ENCODE measurements at places on chromosomes 4 and X.

DNA sequence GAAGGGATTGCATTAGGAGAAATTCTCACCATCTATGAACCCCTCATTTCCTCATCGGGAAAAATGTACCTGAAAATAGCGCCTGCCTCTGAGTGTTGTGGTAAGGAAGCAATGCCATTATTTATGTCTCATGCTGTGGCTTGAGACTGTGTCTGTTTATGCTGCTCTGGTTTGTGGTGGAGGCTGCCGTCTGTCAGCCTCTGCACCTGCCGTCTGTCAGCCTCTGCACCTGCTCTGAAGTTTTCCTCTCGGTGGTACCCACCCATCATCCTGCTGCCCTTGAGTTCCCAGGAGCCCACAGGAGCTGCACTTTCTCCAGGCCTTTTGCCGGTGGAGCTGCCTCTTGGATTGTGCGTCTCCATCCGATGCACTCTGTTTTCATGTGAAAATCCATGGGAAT lies 68.5 kb upstream of the PPP2R3B start:
- DNase-seq, result no peak

DNA sequence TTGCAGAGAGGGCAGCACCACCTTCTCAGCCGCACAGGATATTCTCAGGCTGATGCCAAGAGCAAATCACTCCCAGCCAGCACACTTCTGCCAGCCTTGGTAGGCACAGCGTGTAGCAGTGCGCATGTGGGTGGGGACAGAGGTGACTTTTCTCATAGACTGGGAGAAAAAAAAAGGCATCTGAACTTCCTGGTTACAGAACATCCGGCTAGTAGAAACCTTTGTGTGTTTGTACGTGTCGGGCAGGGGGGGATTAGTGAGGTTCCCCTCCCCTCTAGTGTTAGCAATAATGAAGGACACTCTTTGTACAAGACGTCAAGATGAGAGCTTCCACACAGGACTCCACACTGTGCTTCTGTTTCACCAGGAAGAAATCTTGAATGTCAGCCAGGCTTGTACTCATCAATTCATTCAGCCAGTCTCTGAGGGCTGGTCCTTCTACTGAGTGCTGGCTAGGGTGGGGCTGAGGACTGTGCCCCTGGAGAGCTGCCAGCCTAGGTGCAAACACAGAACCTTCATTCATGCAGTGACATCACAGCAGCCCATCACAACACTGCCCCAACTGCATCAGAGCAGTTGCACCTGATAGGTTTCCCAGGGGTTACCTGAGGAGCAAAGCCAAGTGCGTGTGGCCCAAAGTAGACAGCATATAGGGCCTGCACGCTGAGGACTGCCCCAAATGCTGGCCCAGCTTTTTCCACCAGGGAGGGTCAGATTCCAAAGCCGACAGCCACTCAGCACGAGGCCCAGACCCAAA lies 34.7 kb downstream of the SLC25A5 start:
- DNase-seq, result no peak

DNA sequence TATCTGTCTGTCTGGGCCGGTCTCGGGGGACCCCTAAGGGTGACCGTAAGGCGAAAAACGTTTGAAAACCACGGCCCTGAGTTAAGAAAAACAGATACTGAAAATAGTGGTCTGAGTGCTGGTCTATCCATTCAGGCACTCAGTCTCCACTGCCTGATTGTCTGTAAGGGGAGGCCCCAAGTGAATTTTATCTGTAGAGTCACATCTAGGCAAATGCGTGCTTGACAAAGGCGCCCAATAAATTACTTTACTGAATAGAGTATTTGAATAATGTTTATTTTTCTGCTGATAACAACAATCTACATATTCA lies 465 bp downstream of the HNRNPH2 start:
- DNase-seq, result no peak

GRCh38 chr4:181659876-181660275 lies 583.3 kb upstream of the TENM3 start:
- DNase-seq, result no peak

GRCh38 chr4:77104791-77105540 lies 29.2 kb upstream of the CCNI start:
- no peak for DNase-seq

GRCh38 chr4:150010525-150011126 lies 67.6 kb upstream of the DCLK2 start:
- DNase-seq, result peak; percentile 15

DNA sequence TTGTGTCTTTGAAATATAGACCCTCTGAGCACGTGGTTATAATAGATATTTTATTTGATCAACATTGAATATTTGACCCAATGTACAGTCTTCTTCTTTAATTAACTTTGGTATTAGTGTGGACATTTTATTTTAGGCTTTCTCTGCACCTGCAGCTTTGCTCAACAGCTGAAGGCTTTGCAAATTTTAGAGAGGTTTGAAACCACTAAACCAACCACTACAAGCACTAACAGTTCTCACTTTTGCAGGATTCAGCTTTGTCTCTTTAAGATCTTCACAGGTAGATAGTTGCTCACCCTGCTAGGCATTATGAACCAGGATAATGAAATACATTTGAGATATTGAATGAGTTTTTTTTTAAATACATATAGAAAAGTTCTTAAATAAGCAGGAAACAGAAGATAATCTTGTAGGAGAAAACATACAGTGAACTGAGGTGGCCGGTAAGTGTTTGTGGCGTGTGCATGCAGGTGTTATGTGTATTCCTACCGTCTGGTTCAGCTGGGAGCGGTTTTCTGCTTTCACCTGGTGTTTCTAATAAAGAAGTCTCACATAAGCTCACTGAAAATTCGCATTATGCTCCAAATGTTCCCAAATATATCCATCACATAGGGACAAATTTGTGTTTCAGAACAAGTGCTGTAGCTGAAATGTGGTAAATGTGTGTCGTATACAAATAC lies 1508.3 kb upstream of the TENM3 start:
- no peak for DNase-seq

DNA sequence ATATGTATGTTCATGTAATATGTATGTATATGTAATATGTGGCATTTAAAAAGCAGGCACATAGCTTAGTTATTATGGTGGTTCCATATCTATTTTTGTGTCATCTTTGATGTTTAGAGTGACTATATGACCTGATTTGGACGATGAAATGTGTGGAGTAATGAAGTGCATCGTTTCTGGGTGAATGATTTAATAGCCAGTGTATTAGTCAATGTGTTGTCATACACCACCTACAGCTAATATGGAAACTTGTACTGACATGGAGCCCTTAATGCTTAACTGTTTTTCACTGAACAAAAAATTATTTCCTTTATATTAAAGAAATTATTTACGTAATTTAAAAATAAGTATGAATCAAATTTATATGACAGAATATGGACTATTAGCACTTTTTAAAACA lies 292.3 kb upstream of the FSTL5 start:
- no peak for DNase-seq

DNA sequence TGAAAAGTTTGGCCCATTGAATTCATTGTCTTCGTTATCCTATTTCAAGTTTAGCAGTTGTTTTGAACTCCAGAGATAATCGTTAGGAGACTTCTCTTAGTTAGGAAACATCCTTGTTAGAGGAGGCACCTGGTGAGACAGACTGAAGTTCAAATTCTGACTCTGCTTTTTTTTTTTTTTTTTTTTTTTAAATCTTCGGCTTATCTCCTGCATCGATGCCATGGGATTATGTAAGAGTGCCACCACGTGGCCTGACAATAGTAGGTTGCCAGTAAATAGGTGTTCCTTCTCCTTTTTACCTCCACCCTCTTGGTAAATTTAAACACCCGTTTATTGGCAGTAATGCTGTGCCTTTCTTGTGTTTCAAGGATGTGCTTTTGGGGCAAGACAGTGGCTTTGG lies 149.3 kb downstream of the SOWAHB start:
- DNase-seq, result no peak

DNA sequence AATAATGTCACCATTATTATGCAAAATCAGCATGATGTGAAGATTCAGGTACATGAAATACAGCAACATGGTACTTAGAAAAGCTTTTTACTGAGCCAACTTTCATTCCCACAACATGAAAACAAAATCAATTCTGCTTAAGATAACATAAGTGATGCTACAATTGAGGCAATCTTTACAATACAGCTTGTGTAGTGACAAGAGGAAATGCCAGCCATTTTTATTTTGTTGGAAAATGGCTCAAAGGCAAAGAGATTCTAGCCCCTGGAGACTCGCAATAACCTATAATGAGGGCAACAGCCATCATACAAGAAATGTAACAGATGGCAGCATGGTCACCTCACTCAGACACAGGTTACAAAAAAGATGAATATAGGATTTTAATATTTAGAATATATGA lies 560.4 kb downstream of the SPOCK3 start:
- DNase-seq, result no peak

- DNase-seq, result no peak
These were observed 79.4 kb downstream of the NLGN4X start for GRCh38 chrX:6149060-6149872.

DNA sequence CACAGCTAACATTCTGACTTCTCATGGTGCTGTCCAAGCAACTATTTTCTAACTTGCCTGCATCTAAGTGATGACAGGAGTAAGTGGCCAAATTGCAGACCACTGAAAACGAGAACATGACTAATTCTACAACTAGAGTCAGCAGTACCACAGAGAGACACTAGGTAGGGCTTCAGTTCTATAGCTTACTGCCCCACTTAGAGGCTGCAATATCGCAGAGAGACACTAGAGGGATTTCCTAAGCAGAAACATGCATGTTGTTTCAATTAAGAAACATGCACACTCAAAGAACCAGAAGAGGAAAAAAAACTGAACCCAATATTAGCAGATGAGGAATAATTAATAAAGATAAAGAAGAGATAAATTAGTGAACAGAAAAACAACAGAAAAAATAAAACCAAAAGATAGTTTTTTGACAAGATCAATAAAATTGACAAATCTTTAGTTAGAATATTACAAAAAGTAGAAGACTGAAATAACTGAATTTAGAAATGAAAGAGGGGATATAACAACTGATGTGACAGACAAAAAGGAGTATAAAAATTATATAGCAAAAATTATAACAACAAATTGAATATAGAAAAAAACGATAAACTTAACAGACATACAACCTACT lies 100.8 kb downstream of the SPIN4 start:
- peak; percentile 24 for DNase-seq

DNA sequence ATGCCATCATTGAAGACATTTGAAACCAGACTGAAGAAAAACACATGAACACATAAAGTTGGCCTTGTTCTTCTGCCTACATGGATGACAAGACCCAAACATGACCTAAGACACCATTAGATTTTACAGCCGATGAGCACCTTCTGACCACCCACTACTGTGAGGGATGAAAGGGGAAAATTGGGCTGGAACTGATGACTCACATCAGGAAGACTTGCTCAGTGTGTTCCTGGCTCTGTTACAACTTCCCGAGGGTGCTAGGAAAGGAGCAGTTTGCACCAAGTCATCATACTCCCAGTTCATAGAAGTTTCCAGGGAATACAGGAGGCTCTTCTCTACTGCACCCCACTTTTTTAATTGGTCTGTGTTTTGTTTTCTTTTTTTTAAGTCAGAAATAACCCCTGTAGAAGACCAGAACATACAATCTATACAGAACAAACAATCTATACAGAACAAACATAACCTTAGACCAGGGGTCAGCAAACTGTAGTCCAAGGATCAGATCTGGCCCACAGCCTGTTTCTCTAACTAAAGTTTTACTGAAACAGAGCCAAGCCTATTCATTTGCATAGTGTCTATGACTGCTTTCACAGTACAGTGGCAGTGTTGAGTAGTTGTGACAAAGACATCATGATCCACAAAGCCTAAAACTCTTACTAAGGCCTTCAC lies 25.3 kb downstream of the BTC start:
- DNase-seq, result no peak

- no peak for DNase-seq
These were observed 9.0 kb upstream of the INTU start for GRCh38 chr4:127623797-127624083.

GRCh38 chr4:74284053-74284452 lies 24.2 kb upstream of the EPGN start:
- no peak for DNase-seq

GRCh38 chr4:17296921-17297890 lies 214.7 kb downstream of the QDPR start:
- no peak for DNase-seq

DNA sequence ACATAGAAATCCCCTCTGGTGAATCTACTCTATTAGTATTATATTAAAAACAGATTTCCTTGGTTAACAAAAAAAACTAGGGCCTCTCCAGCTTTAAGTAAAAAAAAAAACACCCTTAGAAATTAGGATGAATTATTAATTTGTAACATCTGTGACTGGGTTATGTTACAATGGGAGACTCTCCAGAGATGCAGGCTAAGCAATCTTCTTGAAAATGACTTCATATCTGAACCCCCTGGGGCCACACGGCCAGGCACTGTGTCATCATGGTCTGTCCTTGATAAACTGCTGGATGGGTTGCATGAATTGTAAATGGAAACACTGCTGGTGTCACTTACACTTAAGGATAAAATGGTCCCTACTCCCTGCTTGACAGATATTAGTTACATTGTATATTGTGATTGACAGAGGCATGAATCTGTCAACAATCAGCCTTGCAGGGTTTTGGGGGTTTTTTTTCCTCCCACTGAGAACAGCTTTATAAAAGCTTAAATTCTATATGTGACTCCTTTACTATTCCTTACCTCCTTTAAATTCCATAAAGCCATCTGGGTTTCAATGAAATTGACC lies 49.1 kb downstream of the PRKG2 start:
- no peak for DNase-seq

- DNase-seq, result no peak
These were observed 20.9 kb upstream of the SOD3 start for GRCh38 chr4:24774452-24774851.

- DNase-seq, result no peak
These were observed 3.9 kb upstream of the LDOC1 start for GRCh38 chrX:141180851-141181250.

- no peak for DNase-seq
These were observed 14.8 kb upstream of the ADGRG2 start for GRCh38 chrX:19137067-19137466.

DNA sequence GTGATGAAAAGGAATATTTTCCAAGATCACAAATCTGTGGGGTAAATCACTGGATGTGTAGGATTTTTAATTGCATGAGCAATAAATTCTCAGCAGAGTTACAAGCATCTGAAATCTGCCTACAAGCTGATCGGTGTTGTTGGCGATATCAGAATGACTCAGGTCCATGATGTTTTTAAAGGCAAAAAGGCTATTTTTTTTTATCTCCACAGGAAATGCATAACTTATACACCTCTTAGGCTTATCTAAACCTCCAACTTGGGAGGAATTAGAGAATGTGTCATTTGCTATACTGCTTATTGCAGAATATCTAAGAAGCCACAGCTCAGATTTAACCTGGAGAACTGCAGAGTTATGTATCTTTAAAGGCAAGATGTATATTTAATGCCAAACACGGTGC lies 61.6 kb downstream of the KIT start:
- no peak for DNase-seq

- no peak for DNase-seq
These were observed 11.7 kb upstream of the MAEA start for GRCh38 chr4:1277667-1278665.

- no peak for DNase-seq
These were observed 35.6 kb upstream of the FAM9B start for GRCh38 chrX:9069573-9069972.

- DNase-seq, result no peak
These were observed 87.7 kb upstream of the MAP3K15 start for GRCh38 chrX:19602866-19603622.

GRCh38 chrX:78199851-78200250 lies 60.4 kb upstream of the TAF9B start:
- DNase-seq, result peak; percentile 14

Measured in GM10248 (cell line).